Head of caudate nucleus (tissue), 42 donors: ENCODE measurements at places on chromosomes 6 and 20.

DNA sequence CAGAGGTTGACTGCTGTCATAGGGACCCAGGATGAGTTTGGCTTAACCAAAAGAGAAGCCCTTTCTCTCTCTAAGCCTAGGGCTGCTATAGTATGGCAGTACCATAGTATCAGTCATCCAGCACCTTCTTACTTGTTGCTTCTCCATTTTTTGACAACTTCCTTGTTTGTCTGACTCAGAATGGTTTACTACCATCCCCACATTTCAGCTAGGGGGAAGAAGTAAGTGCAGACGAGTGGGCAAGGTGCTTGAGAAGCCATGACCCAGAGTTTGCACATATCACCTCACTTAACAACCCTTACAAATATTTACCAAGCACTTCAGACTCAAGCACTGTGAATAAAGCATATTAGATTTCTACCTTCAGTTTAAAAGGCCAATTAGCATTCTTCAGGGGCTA lies 289.9 kb upstream of the TSHZ2 start:
- DNase-seq, result no peak

- no peak for DNase-seq
Observed at GRCh38 chr6:143236151-143236798, 175.6 kb downstream of the AIG1 start.

- DNase-seq, result no peak
Observed at GRCh38 chr20:59772373-59772705, 161.1 kb downstream of the SYCP2 start.

- no peak for DNase-seq
Observed at GRCh38 chr6:161853657-161854056, 579.8 kb upstream of the AGPAT4 start.

GRCh38 chr6:133432021-133432989 lies 191.1 kb downstream of the EYA4 start:
- DNase-seq, result no peak
